ENCODE measurements at places on chromosomes 12 and 14.

DNA sequence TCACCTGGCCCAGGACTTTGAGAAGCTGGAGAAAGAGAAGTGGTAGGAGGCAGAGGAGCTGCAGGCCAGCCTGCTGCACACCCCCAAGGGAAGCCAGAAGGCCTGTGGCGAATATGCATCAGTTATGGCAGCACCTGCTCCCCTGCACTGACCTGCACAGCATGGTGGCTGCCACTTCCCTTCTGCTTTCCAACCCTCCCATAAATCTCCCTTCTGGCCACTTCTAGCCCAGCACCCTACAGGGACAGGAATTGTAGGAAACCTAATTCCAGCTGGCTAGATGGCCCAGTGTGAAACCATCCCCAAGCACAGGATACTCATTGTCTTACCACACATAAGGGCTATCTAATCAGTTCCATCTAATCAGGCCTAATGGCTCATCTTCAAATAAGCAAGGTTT, 136.3 kb downstream of the TBX3 start:
- DNase-seq = no peak

DNA sequence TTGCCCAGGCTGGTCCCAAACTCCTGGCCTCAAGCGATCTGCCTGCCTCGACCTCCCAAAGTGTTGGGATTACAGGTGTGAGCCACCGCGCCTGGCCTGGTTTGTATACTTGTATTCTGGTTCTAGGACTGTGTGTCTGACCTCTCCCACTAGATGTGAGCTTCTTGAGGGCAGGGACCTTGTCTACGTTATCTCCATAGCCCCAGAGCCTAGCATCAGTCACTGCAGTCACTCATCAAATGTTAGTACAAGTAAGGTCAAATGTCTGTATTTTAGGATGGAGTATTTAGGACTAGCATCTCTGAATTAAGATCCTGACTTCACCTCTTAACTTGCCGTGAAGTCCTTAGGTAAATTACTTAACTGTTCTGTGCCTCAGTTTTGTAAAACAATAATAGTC, 2.9 kb downstream of the RILPL2 start:
- DNase-seq = no peak

DNA sequence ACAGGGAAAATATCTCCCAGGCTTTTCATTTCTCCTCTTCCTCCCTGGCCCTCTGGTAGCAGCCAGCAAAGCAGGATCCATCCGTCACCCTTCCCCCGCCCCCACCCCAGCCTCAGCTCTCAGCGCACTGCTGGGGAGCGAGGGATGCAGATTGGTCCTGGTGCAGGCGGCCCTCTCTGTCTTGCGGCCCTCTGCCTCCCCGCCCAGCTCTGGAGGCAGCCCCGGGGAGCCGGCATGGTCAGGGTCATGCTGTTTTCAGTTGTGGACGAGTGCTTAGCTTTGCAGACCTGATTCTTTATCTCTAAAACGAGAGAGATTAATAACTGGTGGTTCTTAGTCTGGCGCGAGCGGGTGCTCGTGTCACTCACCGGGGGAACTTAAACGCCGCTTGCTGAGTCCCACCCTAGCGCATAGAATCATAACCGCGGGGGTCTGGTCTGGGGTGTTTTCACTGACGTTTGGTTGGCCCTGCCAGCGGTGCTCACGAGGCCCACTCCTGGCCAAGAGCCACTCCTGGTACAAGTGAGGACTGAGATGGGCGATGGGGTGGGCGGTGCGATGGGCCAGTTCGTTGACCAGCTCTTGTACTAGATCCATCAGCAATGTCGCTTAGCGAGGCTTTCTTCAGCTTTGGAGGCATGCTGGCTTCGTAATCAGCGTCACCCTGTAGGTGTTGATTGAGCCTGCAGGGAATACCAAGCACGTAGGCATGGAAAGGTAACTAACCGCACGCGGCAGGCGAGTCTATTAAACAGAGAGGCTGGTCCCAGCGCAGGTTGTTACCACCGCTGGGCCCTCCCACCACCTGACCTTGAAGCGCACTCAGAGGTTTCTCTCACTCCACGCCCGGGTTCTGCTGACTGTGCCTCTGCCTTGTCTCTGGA, 95.2 kb downstream of the TSPAN9 start:
- no peak for DNase-seq

GRCh38 chr14:64137657-64138290, 156.4 kb downstream of the ESR2 start:
- DNase-seq = no peak

DNA sequence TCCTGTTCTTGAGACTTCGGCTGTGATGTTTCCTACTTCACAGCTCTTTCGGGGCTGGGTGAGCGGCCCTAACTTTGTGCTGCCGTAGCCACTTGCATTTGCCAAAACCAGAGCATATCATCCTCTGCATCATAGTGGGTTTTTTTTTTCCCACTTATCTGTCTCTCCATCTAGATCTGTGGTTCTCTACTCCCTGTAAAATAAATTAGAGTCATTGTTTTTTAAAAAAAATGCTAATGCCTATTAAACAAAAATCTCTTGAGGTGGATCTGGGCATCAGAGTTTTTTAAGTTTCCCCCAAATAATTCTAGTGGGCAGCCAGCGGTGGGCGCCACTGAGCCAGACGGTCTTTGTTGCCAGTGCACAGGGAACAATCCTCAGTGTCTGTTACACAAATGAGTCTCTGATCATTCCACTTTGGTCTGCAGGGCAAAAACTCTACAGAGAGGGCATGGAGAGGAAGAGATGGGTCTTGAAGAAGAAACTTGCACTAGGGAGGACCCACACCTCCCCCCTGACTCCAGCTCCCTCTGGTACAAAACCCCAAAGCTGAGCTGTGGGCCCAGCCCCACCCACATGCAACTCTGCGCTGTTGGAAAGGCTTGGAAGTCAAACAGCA, 62.4 kb upstream of the BCL2L14 start:
- no peak for DNase-seq

- no peak for DNase-seq
Measured at GRCh38 chr14:60067882-60068281, 23.8 kb upstream of the PCNX4 start.

GRCh38 chr12:110742096-110742717, 484 bp downstream of the PPP1CC start:
- no peak for DNase-seq

DNA sequence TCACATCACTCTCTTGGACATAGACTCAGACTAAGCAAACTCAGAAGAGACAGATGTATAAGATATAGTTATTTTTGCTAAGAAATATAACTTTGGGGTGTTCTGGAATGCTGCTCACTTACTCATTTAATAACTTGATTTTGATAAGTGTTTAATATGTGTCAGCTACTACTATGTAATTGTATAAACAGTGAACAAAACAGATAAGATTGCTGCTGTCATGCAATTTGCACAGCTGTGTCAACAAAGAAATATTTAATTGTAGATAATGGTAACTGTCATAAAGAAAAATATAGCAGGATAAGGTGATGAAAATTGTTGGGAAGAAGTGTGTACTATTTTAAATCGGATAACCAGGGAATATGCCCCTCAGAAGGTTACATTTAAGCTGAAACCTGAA, 84.1 kb upstream of the ZDHHC17 start:
- no peak for DNase-seq

DNA sequence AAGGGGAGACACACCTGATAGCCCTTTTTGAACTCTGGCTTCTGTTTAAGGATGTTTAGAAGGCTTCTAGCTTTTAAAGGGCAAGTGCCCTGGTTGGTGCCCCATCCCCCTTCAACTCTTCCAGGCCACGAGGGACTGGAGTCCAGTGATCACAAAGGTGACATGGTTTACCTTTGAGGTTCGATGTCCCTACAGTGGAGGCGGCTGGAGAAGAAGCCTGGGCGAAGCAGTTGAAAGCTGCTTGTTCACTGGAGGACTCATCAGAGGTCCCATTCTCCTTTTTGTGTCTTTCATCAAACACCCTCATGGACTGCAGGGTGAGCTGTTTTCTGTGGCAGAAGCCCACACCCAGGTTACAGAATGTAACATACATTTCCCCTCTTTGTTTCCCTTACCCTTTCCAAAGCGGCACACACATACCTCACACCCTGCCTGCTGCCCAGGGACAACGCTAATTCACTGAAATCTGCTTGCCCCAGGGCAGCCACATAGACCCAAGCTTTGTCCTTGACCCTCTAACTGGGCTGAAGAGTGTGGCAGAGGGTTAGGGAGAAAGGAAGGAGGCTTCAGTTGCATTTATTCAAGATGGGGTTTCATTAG, 7.7 kb downstream of the TBX3 start:
- DNase-seq = no peak

GRCh38 chr12:124302241-124302806, 7.4 kb downstream of the RFLNA start:
- no peak for DNase-seq

DNA sequence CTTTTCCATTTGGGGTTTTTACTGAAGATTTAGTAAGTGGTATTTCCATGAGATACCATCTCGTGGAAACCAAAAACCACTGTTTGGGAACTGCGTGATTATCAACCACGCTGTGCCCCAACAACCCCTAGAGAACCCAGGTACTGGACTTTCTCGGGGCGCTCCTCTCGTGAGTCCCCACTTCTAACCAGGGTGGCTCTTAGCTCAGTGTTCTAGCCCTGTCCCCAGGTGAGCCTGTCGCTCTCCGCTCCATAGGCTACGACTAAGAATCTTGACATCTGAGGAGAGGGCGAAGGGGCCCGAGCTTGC, 686 bp downstream of the MCRS1 start:
- DNase-seq = no peak

DNA sequence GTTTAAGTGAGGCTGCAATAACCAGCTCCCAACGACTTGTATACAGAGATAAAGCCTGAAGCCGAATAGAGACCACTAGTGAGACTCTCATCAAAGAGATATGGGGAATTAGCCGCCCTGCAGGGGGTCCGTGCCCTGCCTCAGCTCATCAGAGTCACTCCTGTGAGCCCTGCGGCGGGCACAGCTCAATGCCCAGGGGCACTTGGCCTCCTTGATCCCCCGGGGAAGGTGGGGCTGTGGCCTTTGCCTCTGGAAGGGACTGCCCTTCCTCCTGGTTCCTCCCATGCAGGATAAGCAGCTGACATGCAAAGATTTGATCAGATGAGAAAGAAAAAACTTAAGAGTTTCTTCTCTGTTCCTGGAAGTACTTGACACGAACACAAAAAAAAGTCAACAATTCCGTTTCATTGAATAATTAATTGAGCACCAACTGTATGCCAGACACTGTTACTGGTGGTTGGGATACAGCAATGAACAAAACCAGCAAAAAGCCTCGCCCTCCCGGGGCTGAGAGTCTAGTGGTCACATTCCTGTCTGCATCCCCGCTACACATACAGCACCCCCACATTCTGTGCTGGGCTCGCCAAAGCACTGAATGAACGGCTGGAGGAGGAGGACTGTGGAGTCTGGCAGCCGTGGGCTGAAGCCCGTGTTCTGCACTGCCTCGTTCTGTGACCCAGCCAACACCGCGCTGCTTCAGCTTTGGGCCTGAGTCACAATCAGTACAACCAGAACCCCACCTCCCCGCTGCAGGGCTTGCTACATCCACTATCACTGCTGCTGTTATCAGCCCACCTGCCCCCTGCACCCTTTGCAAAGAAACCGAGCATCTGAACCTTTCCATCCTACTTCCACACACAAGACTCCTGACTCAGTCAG, 10.3 kb downstream of the TTC7B start:
- no peak for DNase-seq

DNA sequence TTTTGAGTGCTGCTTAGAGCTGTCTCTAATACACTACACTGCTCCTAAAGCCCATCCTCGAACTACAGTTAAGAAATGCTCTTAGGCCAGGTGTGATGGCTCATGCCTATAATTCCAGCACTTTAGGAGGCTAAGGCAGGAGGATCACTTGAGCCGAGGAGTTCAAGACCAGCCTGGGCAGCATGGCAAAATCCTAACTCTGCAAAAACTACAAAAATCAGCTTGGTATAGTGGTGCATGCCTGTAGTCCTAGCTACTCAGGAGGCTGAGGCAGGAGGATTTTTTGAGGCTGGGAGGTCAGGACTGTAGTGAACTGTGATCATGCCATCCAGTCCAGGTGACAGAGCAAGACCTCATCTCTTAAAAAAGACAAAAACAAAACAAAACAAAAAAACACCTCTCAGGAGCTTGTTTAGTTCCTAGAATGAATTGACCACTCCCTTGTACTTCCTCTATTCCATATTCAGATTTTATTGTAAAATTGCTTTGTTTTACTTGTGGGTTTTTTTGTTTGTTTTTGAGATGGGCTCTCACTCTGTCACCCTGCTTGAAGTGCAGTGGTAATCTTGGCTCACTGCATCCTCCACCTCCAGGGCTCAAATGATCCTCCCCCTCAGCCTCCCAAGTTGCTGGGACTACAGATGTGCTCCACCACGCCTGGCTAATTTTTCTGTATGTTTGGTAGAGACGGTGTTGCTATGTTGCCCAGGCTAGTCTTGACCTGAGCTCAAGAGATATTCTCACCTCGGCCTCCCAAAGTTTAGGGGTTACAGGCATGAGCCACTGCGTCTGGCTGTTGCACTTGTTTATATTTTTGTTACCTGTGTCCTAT, 13.6 kb downstream of the MDM2 start:
- DNase-seq = no peak

DNA sequence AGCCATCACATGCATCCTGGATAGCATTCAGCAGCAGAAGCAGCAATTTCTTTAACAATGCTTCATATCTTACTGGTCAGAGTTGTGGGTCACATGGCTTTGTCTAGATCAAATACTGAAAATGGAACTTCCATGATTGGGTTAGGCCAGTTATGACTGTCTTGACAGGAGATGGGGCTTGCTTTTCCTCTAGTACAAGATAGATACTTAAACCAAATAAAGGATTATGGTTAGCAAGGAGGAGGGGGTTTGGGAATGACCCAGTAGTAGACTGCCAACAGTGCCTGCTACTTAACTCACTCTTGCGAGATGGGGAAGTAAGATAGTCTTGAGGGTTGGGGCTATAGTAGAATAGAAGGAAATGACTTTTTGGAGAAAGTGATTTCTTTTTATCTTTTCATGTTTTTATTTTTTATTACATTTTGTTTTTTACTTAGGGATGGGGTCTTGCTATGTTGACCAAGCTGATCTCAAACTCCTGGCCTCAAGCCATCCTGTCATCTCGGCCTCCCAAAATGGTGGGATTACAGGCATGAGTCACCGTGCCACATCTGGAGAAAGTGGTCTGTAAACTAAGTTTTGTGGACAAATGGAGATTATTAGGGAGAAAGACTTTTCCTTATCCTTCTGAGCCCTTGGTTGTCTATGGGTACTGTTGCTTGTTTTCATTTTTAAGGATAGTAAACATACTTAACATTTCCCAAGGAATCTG, 37.6 kb downstream of the WNK1 start:
- no peak for DNase-seq

GRCh38 chr12:52255926-52256583, 18.4 kb upstream of the KRT86 start:
- no peak for DNase-seq

DNA sequence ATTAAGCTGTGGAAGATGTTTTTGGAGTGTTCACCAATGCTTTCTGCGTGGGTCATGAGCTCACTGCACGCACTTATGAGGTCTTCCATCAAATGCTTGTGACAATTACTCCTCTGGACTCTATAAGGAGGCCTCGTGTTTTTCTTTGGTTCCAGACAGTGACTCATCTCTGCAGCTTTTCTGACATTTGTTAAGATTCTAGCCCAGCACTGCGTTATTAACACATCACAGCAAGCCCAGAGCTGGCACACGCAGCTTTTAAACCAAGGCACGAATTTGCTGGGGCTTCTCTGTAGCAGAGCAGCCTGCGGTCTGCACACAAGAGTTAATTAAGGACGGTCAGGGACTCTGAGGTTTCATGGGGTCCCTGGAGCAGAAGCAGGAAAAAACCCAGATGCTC, 16.9 kb downstream of the MEG3 start:
- DNase-seq = no peak
